ENCODE measurements at places on chromosomes 2 and 18.

DNA sequence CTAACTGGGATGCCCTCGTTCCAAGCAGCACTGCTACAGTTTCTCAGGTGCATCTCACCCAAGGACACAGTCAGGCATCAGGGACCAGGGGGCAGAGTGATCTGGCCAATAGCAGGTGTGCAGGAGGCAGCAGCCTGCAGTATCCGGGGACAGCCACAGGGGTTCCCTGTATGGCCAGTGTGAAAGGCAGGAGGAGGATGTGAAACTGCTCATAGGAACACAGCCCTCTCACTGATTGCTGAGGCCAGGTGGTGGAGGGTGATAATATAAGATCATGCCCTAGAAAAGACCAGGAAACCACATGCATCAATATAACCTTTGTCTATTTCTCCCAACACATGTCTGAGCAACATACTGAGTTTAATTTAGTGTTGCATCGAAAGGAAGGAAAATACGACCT, 112.7 kb upstream of the TACR1 start:
- DNase-seq = no peak

GRCh38 chr2:173101687-173102086, 26.0 kb downstream of the MAP3K20 start:
- no peak for DNase-seq

DNA sequence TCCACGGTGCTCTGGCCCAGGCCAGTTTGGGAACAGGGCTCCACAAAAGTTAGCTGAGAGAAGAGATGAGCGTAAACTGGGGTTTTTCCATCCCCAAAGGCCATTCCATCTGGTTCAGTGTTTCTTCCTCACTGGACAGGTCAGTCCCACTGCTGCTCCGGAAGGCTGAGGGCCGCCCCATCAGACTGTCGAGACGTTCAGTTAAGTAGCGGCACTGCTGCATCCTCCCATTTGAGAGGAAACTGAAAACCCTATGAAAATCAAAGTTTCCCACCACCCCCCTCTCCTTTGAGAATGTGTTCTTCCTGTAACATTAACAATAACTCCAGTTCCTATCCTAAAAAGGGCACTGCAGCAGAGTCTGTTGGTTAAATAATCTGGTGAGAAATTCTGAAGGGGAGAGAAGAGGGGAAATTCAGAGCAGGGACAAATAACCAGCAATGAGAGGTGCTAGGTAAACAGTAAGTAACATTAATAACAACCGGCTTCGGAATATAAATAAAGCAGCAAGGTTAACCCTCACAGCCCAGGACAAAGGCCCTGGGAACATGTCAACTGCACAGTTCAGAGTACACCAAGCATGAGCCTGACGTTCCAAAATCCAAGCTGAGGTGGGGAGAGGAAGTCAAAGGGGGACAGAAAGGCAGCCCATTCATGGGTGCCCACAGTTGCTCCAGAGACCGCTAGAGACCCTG, 55.4 kb downstream of the UXS1 start:
- peak; percentile 38 for DNase-seq

DNA sequence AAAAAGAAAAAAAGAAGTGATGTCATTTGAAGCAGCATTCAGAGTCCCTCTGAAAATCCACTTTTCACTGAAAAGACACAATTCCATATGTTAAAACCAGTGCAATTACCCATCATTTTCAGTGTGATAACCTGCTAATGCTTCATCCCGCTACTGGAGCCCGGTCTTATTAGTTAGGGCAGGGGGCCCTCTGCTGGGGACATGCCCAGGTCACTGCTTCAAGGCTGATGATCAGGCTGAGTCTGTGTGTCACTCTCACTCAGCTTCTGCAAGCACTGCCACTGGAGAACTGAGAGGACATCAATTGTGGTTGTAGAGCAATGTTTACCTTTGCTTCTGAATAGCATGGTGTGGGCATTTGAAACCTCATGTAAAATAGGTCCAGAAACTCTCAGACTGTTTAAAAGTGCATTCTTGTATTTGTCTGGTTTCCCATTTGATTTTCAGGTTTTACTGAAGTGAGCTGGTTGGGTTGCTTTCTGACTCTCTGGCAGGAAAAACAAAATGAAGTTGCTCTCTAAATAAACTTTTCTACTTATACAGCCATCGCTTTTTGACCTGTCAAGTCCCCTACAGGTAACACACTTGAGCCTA, 49.2 kb upstream of the NXPH2 start:
- peak; percentile 32 for DNase-seq

GRCh38 chr2:69300650-69301049, 86.4 kb downstream of the GFPT1 start:
- DNase-seq = no peak

GRCh38 chr2:236993-237539, 26.8 kb downstream of the SH3YL1 start:
- no peak for DNase-seq

GRCh38 chr2:122237450-122237849, 482.0 kb downstream of the TSN start:
- no peak for DNase-seq

- DNase-seq = no peak
Observed at GRCh38 chr18:25042641-25043051, 309.3 kb downstream of the ZNF521 start.

DNA sequence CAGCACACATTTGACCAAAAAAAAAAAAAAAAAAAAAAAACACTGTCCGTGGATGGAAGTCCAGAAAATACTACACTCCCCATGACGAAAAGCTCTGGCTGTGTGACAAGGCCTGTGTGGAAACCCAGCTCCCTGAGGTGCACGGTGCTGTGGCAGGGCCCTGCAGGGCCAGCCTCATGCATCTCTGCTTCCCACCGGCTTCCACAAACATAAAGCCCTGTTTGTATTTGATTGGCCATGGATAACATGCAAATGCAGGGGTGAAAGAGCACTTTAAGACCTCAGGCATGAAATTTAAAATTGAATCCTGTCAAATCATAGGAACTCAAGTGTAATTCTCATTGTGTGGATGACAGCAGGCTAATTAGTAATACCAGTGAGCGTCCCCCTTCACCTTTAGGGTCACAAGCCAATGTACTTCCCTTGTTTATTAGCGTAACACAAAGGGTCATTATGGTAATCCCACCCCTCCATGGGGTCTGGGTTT, 757.2 kb downstream of the GALR1 start:
- DNase-seq = no peak

DNA sequence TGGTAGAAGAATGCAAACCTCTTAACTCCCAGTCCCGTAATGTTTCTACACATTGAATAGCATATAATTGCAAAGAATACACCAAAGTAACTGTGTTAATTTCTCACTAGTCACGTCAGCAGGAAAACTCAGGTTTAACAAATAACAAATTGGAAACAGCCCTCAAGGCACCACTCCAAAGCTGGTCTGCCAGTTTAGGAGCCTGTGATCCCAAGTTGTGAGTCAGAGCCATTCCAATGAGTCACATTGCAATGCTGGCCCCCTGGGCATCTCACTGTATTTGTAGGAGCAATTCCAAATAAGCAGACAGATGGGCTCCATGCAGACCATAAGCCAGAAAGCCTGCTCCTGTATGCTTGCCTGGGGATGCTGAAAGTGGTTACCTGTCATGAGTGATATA, 143.2 kb upstream of the SETBP1 start:
- DNase-seq = no peak

DNA sequence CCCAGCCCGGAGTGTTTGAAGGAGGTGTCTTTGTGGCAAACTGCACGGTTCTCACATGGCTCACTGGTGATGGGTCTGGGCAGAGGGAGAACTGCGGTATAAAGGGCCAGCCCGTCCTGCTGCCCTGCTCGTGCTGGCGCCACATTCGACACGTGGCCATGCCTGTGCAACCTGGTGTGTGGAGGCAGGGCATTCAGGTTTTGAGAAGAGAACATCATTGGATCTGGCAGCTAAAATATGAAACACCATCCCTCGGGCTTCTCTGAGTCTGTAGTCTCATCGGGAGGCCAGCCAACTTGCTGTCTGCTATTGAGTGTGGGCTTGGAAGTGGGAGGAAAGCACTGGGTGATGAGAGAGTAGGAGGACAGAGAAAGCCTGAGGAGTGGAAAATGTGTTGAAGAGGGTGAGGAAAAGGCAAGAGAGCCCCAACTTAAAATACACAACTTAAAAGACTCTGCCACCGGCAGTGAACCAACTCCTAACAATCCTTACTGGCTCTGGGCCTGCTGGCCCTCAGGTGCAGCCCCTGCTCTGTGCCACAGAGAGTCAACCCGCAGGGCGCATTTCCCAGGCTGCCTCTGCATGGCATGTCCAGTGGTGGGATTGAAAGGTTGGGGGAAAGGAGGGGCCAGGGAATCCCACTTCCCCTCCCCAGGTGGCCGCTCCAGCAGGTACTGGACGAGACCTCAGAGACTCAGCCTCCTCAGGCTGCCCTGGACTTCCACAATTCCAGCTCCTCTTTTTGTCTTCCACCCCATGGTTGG, 112.7 kb upstream of the DLX2 start:
- DNase-seq = no peak

DNA sequence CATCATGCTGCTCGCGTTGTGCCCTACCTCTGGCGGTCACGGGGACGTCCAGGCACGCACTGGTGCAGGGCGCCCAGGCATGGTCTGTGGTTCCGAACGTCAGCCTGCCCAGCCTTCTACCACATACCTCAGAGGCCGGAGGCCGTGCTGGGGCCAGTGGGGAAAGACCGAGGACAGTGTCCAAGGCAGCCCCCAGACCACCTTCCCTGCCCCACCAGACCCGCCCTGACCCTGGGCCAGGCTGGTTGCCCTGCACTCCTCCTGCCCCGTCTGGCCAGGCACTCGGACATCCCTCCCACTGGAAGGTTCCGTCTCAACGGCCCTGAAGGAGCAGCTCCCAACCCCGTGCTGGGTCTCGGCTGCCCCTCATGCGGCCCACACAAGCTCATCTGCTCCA, 32.8 kb downstream of the SLC66A2 start:
- no peak for DNase-seq

DNA sequence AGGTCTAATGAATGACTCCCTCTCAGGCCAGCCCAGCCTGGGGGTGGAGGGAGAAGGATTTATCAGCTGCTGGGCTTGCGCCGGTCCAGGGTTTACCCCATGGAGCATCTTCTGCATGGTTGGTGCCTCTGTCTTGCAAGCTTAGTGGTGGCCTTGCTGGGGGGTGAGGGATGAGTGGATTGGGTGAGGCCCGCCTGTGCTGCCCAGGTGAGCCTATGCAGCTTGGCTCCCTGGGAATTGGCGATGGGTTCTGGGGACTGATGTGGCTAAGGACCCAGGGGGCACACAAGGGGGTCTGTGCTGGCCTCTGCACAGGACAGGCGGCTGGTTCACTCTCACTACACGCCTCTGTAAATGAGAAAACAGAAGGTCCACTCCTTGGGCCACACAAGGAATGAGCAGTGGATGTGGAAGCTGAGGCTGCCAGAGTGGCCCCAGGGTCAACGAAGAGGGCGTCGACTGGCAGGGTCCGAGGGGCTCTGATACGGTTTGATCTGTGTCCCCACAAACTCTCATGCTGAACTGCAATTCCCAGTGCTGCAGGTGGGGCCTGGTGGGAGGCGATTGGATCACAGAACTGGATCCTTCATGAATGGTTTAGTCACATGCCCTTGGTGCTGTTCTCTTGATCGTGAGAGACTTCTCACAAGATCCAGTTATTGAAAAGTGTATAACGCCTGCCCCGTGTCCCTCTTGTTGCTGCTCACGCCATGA, 151.6 kb upstream of the HDAC4 start:
- no peak for DNase-seq

GRCh38 chr2:199019898-199020507, 437.7 kb downstream of the SATB2 start:
- no peak for DNase-seq

DNA sequence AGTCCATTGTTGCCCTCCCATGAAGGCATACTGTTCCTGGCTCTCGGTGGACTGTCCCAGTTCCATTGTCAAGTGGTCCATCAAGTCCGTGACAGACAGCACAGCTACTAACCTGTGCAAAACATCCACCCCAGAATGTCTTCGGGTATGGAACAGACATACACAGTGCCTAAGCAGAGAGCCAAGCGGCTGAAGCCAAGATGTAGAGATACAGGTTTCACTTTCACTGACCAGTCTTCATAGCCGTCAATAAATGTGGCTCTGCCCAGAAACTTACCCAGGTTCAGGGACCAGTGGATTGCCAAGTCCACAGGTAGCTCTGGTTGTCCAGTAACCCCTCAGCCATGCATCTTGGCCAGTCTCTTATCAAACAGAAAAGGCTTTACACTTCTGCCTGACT, 10.7 kb upstream of the PAPOLG start:
- DNase-seq = no peak

GRCh38 chr18:63317982-63318888, 1.3 kb downstream of the BCL2 start:
- peak; percentile 79 for DNase-seq

- no peak for DNase-seq
Observed at GRCh38 chr2:15895615-15896469, 44.5 kb upstream of the MYCN start.

- DNase-seq = no peak
Observed at GRCh38 chr2:73870084-73870483, 22.7 kb upstream of the ACTG2 start.

GRCh38 chr2:216236486-216236885, 127.3 kb downstream of the XRCC5 start:
- no peak for DNase-seq

DNA sequence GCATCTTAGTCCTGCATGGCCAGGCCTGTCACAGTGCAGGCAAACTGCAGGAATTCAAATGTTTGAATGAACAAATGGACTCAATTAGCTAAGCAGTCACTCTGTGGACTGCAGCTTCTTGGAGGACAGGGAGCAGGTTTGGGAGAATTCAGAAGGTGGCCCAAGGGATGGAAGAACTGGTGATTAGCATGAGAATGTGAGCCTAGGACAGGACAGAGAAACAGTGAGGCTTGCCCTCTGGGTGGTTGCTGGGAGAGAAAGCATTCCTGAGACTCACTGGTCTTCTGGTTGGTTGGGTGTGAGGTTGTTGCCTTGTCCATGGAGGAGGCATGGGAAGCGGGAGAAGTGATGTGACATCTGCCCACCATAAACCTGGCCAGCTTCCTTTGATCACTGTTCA, 13.7 kb downstream of the IL1RL2 start:
- no peak for DNase-seq

GRCh38 chr18:8106603-8107002, 502.6 kb upstream of the RAB12 start:
- DNase-seq = no peak

DNA sequence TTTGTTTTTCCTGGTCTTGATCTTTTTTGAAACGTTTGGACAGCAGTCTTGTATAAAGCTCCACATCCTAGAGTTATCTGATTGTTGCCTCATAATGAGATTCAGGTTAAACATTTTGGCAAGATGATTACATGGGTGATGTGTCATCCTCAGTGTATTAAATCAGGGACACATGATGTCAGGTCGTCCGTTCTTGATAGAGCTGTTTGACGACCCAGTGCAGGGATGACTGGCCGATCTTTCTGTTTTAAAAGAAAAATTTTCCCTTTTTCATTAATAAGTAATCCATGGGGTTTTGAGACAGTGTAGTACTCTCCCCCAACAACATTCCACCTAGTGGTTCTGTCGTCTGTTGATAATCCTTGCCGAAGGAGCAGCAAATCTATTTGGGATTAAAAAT, 44.5 kb upstream of the SERPINB2 start:
- no peak for DNase-seq

All from CD4-positive, alpha-beta T cell treated with Interleukin-6 for 4 hours (primary cell).